ENCODE measurements at places on chromosomes 5 and 9.

DNA sequence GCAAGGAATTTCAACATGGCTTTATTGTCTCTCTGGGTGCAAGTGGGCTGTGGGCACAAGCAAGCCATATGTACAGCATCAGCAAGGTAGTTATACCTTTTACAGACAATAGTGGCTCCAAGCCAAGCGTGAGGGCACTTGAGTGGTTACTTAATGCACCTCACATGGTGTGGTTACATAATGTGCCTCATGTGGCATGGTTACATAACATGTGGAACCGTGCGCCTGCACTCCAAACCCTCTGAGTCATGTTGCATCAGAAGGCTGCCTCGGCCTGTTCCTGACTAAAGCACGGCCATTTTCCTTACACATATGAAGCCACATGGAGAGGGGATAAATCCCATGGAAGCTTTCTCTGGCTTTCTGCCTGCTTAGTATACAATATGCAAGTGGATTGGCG lies 150.9 kb downstream of the OSTF1 start:
- no peak for DNase-seq

GRCh38 chr9:94656200-94656599 lies 16.9 kb upstream of the FBP1 start:
- DNase-seq: peak; percentile 64

GRCh38 chr5:1394881-1395860 lies 50.1 kb downstream of the SLC6A3 start:
- DNase-seq: no peak

DNA sequence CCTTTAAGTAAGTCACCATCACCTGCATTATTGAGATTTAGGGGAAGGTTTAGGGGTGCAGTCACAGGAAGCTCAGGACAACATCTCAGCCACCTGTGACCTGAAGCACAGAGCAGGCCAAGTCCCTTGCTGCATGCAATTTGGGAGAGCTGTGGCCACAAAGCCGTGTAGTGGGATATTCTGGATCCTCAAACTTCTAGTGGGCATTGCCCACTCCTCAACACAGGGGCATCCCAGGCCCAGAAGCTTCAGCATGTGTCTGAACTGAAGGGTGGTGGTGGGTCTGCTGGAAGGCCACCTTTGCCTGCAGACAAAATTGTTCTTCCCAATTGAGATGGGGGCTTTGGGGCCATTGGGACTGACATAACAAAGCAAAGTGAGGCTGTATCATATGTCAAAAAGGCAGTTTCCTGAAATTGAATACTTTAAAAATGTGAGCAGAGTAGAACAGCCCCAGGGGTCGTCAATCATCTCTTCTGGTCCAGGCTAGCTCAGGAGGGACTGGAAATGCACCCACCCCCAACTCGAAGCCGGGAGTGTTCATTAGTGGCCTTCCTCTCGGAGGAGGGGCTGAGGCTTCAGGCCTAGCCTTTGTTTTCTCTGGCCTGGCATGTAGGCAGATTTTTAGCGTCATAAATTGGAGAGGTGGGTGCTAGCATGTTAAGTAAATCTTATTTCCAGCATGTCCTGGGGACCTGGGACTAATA lies 2.8 kb upstream of the GADD45G start:
- no peak for DNase-seq

DNA sequence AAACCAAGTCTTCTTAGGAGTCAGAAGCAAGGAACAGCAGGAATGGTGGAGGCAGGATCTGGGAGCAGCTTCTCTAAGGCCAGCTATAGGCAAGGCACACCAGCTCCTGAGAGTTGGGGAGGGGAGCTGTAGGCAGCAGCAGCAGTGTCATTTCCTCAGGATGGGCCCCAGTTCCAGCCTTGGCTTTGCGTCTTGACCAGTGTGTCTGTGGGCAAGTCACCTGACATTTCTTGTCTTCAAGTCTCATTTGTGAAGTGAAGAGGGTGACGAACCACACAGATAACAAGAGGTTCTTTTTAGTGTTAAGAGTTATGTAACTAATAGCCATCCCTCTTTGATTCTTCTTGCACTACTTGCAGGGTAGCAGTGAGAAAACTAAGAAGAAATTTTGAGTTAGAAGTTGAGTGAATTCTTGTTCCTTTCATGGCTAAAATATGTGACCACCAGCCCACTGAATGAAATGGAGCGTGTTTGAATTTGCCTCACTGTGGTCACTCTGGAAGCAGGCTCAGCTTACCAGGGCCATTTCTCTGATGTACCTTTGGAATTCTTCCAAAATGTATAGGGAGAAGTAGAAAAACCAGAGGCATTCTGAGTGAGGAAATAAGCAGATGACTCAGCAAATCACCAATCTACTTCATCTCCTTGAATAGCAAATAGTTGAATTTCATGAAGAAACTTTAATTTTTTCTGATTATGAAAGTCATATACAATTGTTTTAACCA lies 42.4 kb downstream of the RHOBTB3 start:
- no peak for DNase-seq

DNA sequence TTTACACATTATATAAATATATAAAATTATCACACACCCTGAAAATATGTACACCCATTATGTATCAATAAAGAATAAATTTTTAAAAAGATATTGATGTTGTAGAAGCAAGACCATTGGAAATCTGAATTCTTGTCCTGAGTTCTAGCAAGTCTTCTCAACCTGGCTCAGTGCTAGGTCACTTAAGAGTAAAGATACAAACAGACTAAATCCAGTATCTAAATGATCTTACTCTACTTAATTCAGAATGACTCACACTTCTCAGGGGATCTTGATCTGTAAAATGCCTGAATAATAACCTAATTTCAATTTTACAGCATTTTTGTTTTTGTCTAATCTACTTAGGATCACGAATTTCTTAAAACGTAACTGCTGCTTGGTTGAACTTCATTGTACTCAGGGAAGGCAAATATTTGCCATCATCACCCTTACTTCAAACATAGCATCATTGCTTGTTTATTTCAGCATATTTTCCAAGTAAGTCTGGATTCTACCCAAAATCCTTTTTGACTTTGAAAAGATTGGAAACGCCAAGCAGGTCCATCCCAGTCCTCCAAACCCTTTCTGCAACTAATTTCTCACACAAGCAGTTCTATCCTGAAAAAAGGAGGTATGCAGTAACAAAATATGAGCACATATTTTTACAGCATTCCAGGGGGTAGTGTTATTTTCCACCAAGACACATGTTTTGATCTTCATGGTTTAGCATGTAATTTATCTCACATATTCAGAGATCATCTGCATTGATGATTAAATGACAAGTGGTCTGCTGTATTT lies 582.6 kb downstream of the PSAT1 start:
- no peak for DNase-seq

DNA sequence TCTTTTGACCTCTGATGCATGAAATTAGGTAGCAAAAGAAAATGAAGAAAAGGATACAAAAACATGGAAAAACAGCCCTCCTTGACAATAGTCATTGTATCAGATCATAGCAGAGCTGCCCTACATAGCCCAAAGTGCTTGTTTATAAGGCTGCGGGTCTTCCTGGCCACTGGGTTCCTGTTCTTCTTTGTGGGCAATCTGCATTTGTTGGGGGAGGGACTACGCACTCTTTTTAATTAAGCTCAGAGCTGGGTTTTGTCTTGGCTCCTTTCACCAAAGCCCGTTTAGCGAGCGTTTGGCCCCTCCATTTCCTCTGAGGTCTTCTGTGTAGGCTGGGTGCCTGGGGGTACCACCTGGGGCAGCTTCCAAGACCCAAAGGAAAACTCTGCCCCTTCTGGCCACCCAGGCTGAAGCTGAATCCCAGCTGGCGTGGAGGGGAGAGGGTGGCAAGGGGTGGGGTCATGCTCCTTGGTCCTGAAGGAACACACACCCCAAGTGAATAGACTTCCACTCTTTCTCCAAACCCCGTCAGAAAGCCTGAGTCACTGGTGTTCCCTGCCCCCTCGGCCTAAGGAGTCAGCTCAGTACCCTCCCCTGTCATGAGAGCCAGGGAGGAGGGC lies 6.5 kb upstream of the PAX5 start:
- no peak for DNase-seq

DNA sequence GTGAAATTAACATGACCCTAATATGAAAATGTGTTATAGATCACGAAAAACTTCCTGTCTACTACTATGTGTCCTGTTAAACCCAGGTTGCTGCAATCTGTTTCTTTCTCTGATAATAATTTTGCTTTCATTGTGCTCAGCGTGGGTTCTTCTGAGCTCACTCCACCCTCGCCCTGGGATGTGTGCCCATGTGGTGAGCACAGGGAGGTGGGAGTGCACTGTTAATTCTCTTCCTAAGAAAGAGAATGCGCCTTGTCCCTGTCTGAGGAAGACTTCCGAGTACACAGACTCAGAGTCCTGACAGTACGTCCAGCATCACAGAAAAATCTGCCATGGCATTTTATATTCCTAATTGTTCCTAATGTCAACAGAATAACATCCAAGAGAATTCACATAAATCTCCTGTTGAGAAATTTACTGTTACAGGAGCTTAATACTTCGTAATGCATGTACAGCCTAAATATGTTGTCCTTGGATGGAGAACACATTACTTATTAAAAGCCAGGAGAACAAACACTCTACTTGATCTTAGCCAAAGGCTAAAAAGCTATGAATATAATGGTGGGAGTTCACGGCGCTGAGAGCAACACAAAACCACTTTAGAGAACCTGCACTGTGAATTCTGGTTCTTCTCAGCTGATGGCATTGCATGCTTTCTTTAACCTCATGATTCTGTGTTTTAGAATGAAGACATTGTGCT lies 102.6 kb downstream of the PDE4D start:
- DNase-seq: no peak

GRCh38 chr5:123046222-123046621 lies 9.7 kb upstream of the PPIC start:
- DNase-seq: no peak

DNA sequence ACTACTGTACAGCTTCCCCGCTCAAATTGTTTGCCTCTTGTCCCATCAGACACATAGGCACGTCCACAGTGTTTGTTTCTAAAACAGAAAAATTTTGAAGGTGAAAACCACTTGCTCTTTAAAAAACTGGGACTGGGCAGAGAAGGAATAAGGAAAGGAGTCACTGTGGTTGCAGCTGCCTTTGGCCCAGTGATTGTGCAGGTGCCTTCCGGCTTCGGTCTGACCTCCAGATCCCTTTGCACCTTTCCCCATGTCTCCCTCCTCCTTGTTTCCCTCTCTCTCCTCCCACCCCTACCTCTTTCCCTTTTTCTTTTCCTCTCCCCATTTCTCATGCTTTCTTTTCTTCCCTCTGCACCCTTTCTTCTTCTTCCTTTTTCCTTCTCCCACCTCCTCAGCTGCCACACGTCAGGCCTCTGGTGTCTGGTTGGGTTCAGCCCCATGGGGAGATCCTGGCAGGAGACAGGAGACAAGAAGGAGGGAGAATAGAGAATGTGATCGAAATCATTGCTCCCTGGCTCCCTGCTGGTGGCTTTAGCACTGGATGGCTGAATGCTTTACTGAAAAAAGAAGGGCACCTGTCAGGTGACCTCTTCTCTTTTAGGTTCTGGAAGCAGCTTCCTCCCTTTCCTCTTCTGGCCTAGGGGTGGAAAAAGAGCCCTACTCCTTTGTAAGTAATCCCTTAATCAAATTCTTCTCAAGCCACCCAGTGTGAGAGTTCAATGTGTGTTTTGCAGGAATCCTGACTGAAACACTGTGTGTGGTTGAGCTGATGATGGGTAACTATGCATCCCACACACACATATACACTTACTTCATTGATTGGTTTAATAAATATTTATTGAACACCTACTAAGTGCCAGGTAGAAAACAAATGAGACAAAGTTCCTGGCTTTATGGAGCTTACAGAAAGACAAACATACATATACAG lies 267.3 kb downstream of the MAST4 start:
- DNase-seq: no peak

- DNase-seq: no peak
Measured at GRCh38 chr5:28448791-28449190, 1410.4 kb upstream of the CDH9 start.

DNA sequence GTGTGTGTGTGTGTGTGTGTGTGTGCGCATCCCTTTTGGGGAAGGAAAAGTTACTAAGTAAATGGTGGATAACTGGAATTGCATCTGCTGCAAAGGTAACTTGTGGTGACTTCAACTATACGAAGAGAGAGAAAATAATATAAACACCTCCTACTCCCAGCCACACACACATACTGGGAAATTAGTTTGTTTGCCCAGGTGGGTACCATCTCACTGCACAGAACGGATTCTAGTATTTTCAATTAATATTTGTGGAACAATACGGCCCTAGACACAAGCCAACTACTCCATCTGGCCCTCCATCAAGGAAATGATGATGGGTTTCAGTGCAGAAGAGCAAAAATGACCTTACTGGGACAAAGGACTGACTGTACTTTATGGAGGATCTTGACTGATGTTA lies 32.2 kb upstream of the TXN start:
- no peak for DNase-seq

DNA sequence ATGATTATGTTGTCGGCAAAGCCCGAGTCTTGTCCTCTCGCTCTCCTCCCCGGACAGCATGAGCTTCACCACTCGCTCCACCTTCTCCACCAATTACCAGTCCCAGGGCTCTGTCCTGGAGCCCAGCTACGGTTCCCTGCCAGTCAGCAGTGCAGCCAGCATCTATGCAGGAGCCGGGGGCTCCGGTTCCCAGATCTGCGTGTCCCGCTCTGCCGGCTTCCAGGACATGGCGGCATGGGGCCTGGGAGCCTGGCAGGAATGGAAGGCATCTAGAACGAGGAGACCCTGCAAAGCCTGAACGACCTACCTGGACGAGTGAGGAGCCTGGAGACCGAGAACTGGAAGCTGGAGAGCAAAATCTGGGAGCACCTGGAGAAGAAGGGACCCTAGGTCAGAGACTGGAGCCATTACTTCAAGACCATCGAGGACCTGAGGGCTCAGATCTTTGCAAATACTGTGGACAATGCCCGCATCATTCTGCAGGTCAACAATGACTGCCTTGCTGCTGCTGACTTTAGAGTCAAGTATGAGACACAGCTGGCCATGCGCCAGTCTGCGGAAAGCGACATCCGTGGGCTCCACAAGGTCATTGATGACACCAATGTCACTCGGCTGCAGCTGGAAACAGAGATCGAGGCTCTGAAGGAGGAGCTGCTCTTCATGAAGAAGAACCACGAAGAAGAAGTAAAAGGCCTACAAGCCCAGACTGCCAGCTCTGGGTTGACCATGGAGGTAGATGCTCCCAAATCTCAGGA lies 101.3 kb upstream of the MAN2A1 start:
- no peak for DNase-seq

GRCh38 chr5:72351376-72351775 lies 31.2 kb downstream of the PTCD2 start:
- no peak for DNase-seq

DNA sequence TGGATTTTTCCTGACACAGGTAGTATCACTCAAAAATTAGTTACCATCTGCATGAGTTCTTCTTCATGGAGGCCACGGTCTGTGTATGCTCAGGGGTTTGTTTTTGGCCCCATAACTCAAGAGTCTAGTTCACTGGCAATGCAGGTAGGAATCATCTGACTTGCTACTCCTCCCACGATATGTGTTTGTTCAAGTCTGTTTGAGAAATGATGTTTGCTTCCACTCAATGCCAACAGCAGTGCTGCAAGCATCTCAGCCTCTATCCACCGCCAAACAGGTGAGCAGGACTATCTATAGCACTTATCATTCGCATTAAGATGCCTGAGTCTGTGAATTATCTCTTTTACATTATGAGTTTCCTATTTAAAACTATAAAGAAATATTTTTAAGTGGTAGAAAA lies 264.8 kb upstream of the PTGER4 start:
- DNase-seq: no peak

All from germinal center (tissue), 1 donor.